Endothelial cell of umbilical vein (primary cell): ENCODE measurements at places on chromosomes 1 and 21. TPM values are rescaled to one million over a fixed set of nuclear protein-coding genes. Genes with fewer than 3 reads are reported as not detected.

Gene NDUFS5
- polyA plus RNA-seq = 476 and 710 TPM in 2 replicates

Gene TAS1R1
- polyA plus RNA-seq = not detected in 2 replicates

Gene LCK
- 0.06 and 0.08 TPM in 2 replicates for polyA plus RNA-seq

Gene ZNF593OS
- not detected in 2 replicates for polyA plus RNA-seq

- DNase-seq = peak; percentile 46
These were observed 31.7 kb downstream of the RUNX3 start for GRCh38 chr1:24898152-24898908.

- no peak for DNase-seq
These were observed 29.6 kb downstream of the IVNS1ABP start for GRCh38 chr1:185287451-185287850.

DNA sequence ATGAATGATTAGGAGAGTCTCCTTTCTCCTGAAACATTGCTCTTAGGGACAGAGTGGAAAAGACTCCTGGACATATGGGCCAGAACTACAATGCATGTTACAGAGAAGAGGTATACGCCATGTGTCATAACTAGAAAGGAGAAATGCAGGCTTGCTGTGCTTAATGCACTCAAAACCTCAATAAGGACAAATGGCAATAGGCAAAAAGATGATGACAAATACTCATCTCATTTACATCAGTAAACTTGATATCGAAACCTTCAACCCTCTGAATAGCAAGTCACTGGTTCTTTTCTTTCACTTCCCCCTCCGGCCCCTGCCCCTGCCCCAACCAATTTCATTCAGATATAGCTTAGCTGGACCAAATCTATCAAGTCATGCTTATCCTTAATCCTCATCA, 1.9 kb upstream of the GPR88 start:
- DNase-seq = no peak

GRCh38 chr1:26287033-26287711, 7.3 kb downstream of the SH3BGRL3 start:
- no peak for DNase-seq

- DNase-seq = no peak
These were observed 18.0 kb downstream of the MPZL1 start for GRCh38 chr1:167739752-167740151.
